ENCODE measurements at places on chromosomes 3 and 15. TPM values are rescaled to one million over a fixed set of nuclear protein-coding genes. Genes with fewer than 3 reads are reported as not detected.

Gene PEX5L
- total RNA-seq: under 0.01 TPM

Gene EPHA6
- not detected for total RNA-seq

Gene MDFIC2
- total RNA-seq: not detected

Gene PTX3
- 687 TPM for total RNA-seq

Gene VEPH1
- 93.5 TPM for total RNA-seq

Gene ESYT3
- 1.6 TPM for total RNA-seq

Gene RAB11A
- total RNA-seq: 444 TPM

Gene ACKR4
- total RNA-seq: under 0.01 TPM

Gene CADPS
- 16.9 TPM for total RNA-seq

Gene RAB7A
- 58.9 TPM for total RNA-seq

Gene SLTM
- total RNA-seq: 55.8 TPM

Gene TEX9
- total RNA-seq: 4.5 TPM

Gene LYZL4
- total RNA-seq: not detected

Gene ACP3
- 0.05 TPM for total RNA-seq

Gene VWA5B2
- total RNA-seq: not detected

Gene ACTRT3
- 3.4 TPM for total RNA-seq

Gene MKRN2OS
- total RNA-seq: not detected

Gene DLEC1
- total RNA-seq: under 0.01 TPM

Gene MAP6D1
- total RNA-seq: 2.1 TPM

Gene ZCWPW2
- 0.74 TPM for total RNA-seq

Gene ATP13A4
- 0.89 TPM for total RNA-seq

Gene DISP2
- total RNA-seq: 0.30 TPM

Gene FANCD2OS
- not detected for total RNA-seq

Gene FGD5
- total RNA-seq: 0.59 TPM

Gene CP
- not detected for total RNA-seq

Gene TMED3
- 134 TPM for total RNA-seq

Gene MYRIP
- total RNA-seq: not detected

Gene EFCC1
- not detected for total RNA-seq

Gene SEMA7A
- 35.0 TPM for total RNA-seq
